CD8-positive, alpha-beta memory T cell (primary cell): ENCODE measurements at places on chromosomes 3 and 15. TPM values are rescaled to one million over a fixed set of nuclear protein-coding genes. Genes with fewer than 3 reads are reported as not detected.

ATP13A4 gene
- 2.6 TPM for total RNA-seq

STRIT1 gene
- total RNA-seq = not detected

CHMP2B gene
- 31.2 TPM for total RNA-seq

KIF7 gene
- 2.4 TPM for total RNA-seq

NPAP1 gene
- not detected for total RNA-seq

PLD1 gene
- total RNA-seq = 0.59 TPM

- no peak for DNase-seq
- peak overlapping the region; percentile 88 for H3K27ac ChIP-seq
- no peaks in the 10 kb centered on the region for H3K27me3 ChIP-seq
- peaks cover 50% of the 10 kb centered on the region for H3K4me1 ChIP-seq
These were observed 2.2 kb downstream of the BTBD1 start for GRCh38 chr15:83064859-83065258.

DNA sequence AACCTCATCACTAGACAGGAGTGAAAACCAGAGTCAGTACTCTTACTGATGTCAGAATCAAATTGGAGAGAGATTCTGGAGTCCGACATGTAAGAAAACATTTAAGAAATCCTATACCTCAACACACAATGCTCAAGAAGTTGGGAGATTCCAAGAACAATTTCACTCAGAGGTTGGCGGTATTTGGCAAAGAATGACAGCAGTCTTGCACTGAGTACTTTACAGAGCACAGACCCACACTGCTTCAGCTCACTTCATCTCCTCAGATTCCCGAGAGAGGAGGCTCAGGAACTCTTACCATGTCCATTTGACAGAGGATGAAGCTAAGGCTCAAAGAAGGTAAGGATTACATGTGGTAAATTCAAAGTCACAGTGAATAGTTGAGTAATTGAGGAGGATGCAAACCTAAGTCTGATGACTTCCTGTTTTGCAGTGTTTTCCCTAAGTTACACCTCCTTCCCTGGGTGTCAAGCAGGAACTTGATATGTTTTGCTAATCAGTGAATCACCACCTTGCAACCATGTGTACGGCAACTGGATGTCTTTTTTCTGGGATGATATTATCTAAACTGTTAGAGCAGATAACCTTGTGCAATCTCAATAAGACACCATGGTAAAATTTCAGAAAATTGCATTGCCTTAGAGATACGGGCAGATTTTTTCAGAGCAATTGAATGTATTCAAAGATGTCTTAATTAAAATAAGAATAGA, 61.3 kb upstream of the MME start:
- H3K27ac ChIP-seq = no peak overlapping the region
- no peak overlapping the region for H3K4me3 ChIP-seq
- H3K27me3 ChIP-seq = no peaks in the 10 kb centered on the region
- no peak for DNase-seq

- no peaks in the 10 kb centered on the region for H3K27me3 ChIP-seq
- H3K4me1 ChIP-seq = no peaks in the 10 kb centered on the region
- peaks cover 35% of the 10 kb centered on the region for H3K36me3 ChIP-seq
- no peak overlapping the region for H3K27ac ChIP-seq
These were observed 34.3 kb downstream of the INTS14 start for GRCh38 chr15:65576664-65577063.

- no peak overlapping the region for H3K27ac ChIP-seq
- H3K27me3 ChIP-seq = no peaks in the 10 kb centered on the region
- no peaks in the 10 kb centered on the region for H3K36me3 ChIP-seq
These were observed 346.8 kb upstream of the SATB1 start for GRCh38 chr3:18771931-18772330.

- no peak for DNase-seq
- no peak overlapping the region for H3K27ac ChIP-seq
- H3K4me3 ChIP-seq = no peak overlapping the region
- no peaks in the 10 kb centered on the region for H3K36me3 ChIP-seq
- no peaks in the 10 kb centered on the region for H3K4me1 ChIP-seq
- H3K27me3 ChIP-seq = no peaks in the 10 kb centered on the region
These were observed 366.0 kb downstream of the PTPRG start for GRCh38 chr3:61927332-61927731.

DNA sequence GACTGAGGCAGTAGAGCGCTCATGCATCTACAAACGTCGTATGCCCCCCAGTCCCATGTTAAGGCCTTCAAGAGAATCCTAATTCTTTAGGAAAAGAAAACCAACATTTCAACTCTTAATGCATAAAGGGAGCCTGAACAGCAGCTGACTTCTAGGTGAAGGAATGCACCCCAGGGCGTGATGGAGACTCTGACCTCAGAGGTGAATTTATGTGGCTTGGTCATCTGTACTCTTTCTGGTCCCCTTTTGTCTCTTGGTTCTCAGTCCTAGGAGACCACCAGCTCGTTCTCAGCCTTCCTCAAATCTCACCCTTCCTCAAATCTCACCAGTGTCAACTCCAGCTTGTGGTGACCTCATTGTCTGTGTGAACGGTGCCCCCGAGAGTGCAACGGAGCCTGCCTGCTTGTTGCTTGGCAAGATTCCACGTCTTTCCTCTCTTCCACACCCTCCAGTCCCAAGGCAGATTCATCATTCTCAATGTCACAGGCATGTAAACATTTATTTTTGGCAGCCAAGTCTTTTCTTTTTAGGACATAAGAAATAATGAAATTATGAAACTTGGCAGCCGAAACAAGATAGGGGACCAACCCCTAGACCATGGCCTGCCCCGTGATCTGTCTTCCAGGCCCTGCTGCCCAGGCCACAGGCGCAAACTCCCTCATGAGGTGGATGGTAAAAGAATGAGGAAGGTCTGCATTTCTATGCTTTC, 166.2 kb downstream of the ADAMTS17 start:
- no peaks in the 10 kb centered on the region for H3K36me3 ChIP-seq
- H3K27me3 ChIP-seq = no peaks in the 10 kb centered on the region
- H3K4me1 ChIP-seq = no peaks in the 10 kb centered on the region
- H3K4me3 ChIP-seq = no peak overlapping the region
- DNase-seq = no peak

DNA sequence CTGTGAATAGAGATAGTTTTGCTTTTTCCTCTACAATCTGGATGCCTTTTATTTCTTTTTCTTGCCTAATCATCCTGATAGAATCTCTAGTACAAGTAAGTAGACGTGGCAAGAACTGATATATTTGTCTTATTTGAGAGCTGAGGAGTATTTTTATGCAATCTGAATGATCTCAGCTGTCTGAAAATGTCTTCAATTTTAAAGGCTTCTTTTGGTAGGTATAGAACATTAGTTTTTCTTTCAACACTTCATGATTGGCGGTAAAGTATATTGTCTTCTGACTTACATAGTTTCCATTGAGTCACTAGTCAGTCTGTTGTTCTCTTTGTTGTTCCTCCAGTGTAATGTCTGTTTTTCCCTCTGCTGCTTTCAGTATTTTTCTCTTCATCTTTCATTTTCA, 31.3 kb downstream of the MGA start:
- no peak overlapping the region for H3K4me3 ChIP-seq
- H3K4me1 ChIP-seq = peaks cover 43% of the 10 kb centered on the region
- no peaks in the 10 kb centered on the region for H3K27me3 ChIP-seq
- no peak overlapping the region for H3K27ac ChIP-seq
- no peak for DNase-seq
- H3K36me3 ChIP-seq = no peaks in the 10 kb centered on the region

DNA sequence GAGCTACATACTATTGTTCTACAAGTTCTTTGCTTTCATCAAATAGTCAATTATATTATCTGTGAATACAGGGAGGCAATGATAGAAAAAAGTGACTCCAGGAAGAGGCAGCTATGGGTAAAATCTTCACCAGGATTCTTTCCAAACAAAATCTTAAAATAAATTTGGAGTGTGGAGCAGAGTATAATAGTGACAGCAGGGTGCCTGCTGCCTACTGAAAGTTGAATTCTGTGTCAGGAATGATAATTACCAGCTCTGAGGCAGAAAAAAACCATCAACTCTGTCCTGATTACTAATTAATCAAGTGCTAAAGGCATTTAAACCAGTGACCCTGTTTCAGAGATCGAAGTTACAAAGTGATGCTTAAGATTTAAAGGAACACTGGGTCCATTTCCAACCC, 148.0 kb downstream of the DIPK2A start:
- H3K4me1 ChIP-seq = no peaks in the 10 kb centered on the region
- H3K36me3 ChIP-seq = no peaks in the 10 kb centered on the region

- DNase-seq = no peak
- H3K27me3 ChIP-seq = no peaks in the 10 kb centered on the region
- H3K4me3 ChIP-seq = no peak overlapping the region
- H3K27ac ChIP-seq = no peak overlapping the region
These were observed 9.7 kb downstream of the STOML1 start for GRCh38 chr15:73982222-73982962.

DNA sequence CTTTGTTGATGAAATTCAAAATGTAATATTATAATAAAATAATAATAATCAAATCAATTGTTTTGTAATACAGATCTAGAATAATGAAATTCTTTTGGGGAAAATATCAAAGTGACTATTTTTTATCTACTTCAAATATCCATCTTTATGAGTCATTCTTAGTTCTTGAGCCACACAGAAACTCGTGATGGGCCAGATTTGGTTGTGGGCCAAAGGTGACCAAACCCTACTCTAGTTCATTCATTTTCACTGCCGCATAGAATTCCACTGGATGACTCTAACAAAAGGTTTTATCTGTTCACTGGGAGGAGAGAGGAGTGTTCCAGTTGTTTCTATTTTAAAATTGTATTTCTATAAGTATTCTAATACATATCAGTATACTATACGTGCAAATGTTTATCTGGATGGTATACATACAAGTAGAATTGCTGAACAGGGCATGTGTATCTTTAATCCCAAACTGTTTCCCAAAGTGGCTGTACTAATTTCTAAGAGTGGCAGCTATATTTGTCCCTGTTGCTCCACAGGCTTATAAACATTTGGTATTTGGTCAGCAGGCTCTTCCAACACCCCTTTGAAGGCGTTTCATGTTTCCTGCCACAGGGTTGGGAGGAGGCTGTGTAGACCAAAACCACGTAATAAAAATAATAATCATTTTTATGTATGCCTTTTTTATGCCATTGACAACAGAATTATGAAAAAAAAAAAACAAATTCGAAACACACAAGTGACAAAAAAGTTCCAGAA, 7.3 kb upstream of the RTP3 start:
- H3K4me1 ChIP-seq = peaks cover 12% of the 10 kb centered on the region
- no peak for DNase-seq
- no peak overlapping the region for H3K4me3 ChIP-seq
- no peaks in the 10 kb centered on the region for H3K36me3 ChIP-seq
- H3K27me3 ChIP-seq = no peaks in the 10 kb centered on the region

- no peaks in the 10 kb centered on the region for H3K36me3 ChIP-seq
- H3K27me3 ChIP-seq = no peaks in the 10 kb centered on the region
These were observed 103.5 kb upstream of the AKAP13 start for GRCh38 chr15:85276921-85277320.

- no peak for DNase-seq
- no peaks in the 10 kb centered on the region for H3K36me3 ChIP-seq
- H3K4me3 ChIP-seq = no peak overlapping the region
- no peaks in the 10 kb centered on the region for H3K4me1 ChIP-seq
These were observed 131.1 kb upstream of the PPP2R3A start for GRCh38 chr3:135834465-135834864.

DNA sequence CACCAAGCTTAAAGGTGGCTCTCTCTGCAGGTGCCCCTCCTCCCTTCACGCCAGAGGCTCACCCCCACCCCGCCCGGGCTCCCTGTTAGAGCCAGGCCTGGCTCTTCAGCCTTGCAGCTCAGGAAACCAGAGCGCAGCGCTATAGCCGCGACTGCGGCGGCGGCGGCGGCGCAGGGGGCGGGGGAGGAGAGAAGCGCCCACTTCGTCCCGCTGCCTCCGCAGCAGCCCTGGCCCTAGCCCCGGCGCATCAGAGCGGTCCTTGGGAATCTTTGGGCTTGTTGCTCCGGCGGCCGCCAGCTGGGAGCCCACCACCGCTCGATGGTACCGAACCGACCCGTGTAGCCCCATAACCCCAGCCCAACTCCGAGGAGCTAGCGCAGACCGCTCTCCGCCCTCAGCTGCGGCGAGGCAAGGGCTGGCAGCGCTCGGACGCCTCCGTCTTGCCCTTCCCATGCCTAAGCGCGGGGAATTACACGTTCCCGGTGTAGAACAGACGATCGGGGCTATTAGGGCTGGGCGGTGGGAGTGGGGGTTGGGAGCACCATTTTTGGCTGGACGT, 1.2 kb downstream of the RASGRF1 start:
- no peak for DNase-seq
- H3K4me3 ChIP-seq = no peak overlapping the region
- H3K4me1 ChIP-seq = no peaks in the 10 kb centered on the region
- H3K27ac ChIP-seq = no peak overlapping the region

- H3K27me3 ChIP-seq = no peaks in the 10 kb centered on the region
- no peaks in the 10 kb centered on the region for H3K4me1 ChIP-seq
- H3K27ac ChIP-seq = no peak overlapping the region
- no peaks in the 10 kb centered on the region for H3K36me3 ChIP-seq
These were observed 32.0 kb upstream of the ITGA11 start for GRCh38 chr15:68463996-68464395.

- H3K36me3 ChIP-seq = no peaks in the 10 kb centered on the region
- no peak overlapping the region for H3K27ac ChIP-seq
- H3K4me3 ChIP-seq = no peak overlapping the region
- no peak for DNase-seq
- peaks cover 30% of the 10 kb centered on the region for H3K4me1 ChIP-seq
These were observed 9.6 kb downstream of the SQOR start for GRCh38 chr15:45644437-45644836.
